ENCODE measurements at places on chromosomes 7 and 10. TPM values are rescaled to one million over a fixed set of nuclear protein-coding genes. Genes with fewer than 3 reads are reported as not detected.

DNA sequence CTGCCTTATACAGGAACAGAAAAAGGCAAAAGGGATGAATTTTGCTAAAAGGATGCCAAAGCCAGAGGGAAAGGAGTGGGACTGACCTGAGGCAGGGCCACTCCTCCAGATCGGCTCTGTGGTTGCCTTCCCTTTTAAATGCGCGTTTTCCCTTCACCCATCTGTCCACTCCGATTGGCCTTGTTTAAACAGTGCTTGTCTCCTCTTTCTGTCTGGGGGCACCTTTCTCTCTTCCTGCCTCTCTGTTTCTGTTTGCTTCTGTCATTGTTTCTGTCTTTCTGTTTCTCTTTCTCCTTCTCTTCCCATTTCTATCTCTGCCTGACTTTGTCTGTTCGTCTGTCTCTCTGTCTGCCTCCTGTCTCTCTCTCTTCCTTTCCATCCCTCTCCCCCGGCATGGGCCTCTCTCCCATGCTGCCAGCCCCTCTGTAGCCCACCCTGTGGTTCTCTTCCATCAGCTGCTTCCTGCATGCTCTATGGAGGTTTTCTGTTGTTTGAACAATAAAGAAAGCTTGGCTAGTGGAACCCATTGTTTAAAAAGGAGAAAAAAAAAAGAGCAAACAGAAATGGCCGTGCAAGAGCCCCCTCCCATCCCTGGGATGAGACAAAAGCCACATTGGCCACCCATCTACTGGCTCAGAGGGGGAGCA, 29.5 kb upstream of the HSPB1 start:
- H3K4me3 ChIP-seq, result no peak overlapping the region
- H3K27ac ChIP-seq, result no peak overlapping the region
- peaks cover 6% of the 10 kb centered on the region for H3K4me1 ChIP-seq
- H3K36me3 ChIP-seq, result peaks cover 22% of the 10 kb centered on the region

DNA sequence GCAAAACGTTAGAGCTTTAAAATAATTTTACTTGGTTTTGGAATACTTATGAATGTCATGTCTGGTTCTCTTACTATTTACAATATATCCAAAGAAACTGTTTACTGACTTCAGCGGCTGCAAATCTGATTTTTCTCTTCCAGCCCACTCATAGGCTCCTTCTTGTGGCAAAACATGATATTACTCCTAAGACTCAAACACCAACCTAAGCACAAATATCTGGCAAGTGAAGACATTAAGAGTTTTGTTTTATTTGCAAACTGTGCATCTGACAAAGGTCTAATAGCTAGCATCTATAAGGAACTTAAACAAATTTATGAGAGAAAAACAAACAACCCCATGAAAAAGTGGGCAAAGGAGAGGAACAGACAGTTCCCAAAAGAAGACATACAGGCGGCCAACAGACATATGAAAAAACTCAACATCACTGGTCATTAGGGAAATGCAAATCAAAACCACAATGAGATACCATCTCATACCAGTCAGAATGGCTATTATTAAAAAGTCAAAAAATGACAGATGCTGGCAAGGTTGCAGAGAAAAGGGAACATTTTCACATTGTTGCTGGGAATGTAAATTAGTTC, 20.3 kb upstream of the GJC3 start:
- H3K4me3 ChIP-seq, result no peak overlapping the region
- H3K27ac ChIP-seq, result no peak overlapping the region
- no peaks in the 10 kb centered on the region for H3K27me3 ChIP-seq
- DNase-seq, result no peak
- H3K36me3 ChIP-seq, result no peaks in the 10 kb centered on the region
- H3K4me1 ChIP-seq, result no peaks in the 10 kb centered on the region

DNA sequence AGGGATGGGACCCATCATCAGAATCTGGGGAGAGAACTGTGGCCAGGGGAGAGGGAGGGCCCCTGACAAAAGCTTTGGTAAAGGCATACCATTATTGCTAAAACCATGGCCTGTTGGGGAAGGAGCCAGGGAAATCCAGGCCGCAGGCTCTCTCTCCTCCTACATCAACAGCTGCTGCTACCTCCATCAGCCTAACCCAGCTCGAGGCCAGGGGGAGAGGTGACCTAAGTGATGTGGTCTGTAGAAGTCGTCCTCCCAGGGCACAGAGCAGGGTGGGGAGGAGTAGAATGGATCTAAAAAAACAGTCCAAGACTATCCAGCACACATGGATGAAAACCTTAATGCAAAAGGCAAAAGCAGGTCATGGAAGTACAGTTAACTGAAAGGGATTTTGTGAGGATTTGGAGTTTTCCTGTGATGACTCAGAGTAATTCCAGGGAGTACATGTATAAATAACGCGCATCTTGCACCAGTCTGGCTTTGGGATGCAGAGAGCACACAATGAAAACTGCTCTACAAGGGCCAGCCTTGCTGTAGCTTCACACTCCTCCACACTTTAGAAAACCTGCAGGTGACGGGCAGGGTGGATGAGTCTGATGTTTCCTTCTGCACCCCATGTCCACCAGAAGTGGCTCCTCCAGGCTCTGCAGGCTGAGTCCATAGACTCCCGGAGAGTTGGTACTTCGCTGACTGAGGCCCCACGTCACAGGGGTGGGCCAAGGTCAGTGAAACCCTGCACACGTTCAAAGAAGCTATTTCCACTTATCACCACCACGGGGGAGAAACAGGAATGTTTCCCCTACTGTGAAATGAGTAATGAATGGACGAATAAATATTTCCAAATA, 38.5 kb upstream of the MSMB start:
- no peaks in the 10 kb centered on the region for H3K27me3 ChIP-seq
- no peak overlapping the region for H3K27ac ChIP-seq
- DNase-seq, result no peak

DNA sequence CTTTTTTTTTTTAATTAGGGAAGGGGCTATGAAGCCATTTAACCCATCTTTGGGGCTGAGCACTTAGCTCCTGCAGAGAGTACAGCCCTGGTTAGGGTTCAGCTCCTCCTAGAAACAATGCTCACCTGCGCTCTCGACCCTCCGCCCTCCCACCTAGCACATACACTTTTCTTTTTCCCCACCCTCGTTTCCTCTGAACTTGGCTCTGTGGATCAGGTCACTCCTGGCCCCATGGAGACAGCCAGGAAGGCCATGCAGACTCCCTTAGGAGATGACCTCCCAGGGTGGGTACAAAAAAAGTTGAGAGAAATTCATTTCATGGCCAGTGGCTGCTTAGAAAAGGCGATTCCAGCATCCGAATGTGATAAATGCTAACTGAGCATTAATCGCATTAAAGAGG, 15.8 kb downstream of the PAX2 start:
- peaks cover 10% of the 10 kb centered on the region for H3K4me1 ChIP-seq
- peaks cover 7% of the 10 kb centered on the region for H3K36me3 ChIP-seq
- no peak overlapping the region for H3K27ac ChIP-seq
- DNase-seq, result no peak
- peaks cover 22% of the 10 kb centered on the region for H3K27me3 ChIP-seq

DNA sequence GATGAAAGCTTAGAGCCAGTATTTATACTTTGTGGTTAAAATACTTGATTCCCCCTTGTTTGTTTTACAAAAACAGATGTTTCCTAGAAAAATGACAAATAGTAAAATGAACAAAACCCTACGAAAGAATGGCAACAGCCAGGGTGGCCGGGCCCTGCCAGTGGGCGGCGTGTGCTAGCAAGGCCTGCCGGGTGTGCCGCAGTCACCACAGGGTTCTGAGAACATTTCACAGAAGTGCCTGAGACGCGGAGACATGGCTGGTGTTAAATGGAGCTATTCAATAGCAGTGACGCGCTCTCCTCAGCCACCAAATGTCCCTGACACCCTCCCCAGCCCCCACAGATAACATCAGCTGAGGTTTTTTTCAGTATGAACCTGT, 14.5 kb downstream of the GPR146 start:
- peaks cover 3% of the 10 kb centered on the region for H3K27me3 ChIP-seq
- DNase-seq, result no peak
- H3K36me3 ChIP-seq, result peaks cover 61% of the 10 kb centered on the region
- peak overlapping the region; percentile 88 for H3K27ac ChIP-seq
- H3K4me1 ChIP-seq, result peaks cover 60% of the 10 kb centered on the region

GRCh38 chr10:129394518-129395328, 72.3 kb upstream of the MGMT start:
- DNase-seq, result no peak
- no peaks in the 10 kb centered on the region for H3K36me3 ChIP-seq
- no peak overlapping the region for H3K27ac ChIP-seq
- no peak overlapping the region for H3K4me3 ChIP-seq

DNA sequence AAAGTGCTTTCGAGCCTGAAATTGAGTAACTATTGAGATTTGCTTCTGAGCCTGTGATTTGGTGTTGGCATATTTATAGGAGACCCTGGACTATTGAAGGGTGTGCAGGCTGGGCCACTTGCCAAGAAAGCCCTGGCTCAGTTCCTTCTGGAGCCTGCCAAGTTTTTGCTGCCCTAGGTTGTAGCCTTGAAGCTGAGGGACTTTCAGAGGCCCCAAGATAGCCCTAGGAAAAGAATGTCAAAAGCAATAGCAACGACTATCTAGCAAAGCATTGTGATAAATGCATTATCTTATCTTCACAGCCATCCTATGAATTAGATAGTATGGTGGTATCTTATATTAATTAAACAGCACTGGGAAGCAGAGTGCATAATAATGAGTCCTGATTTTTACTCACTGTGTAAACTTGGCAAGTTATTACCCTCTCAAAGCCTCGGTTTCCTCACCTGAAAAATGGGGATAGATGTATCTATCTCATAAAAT, 473.7 kb upstream of the PODXL start:
- DNase-seq, result peak; percentile 66
- no peak overlapping the region for H3K27ac ChIP-seq
- peaks cover 4% of the 10 kb centered on the region for H3K4me1 ChIP-seq
- H3K36me3 ChIP-seq, result no peaks in the 10 kb centered on the region
- no peak overlapping the region for H3K4me3 ChIP-seq
- H3K27me3 ChIP-seq, result no peaks in the 10 kb centered on the region

DNA sequence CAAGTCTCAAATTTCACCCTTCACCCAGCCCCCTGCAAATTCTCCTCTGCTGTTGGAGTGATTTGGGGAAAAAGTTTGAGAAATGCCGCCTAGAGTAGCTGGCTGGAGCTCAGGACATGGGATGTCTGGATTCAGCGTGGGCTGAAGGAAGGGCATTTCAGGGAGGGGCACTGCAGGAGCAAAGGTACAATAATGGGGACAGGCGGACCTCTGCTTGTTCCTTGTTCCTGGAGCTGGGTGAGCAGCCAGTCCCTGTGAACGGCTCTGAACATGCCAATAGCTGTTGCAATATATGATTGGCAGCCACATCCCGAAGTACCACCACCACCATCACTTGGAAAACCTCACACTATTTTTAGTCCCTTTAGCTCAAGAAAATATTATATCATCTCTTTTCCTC, 23.4 kb downstream of the ADRA2A start:
- DNase-seq, result no peak
- H3K27me3 ChIP-seq, result no peaks in the 10 kb centered on the region
- H3K4me3 ChIP-seq, result no peak overlapping the region

The WNT8B gene
- total RNA-seq, result 0.06 TPM

The VIPR2 gene
- 6.0 TPM for total RNA-seq

The CLCN1 gene
- not detected for total RNA-seq

The SYNPO2L gene
- total RNA-seq, result not detected
